ENCODE measurements at places on chromosomes 2 and 18.
A peak's percentile ranks its signal among the peaks of the same experiment; 100 is the strongest.

- peak; percentile 53 for DNase-seq
Measured at GRCh38 chr2:126657636-126658318, 1.8 kb downstream of the GYPC start.

GRCh38 chr2:85613717-85614515 is 2.0 kb upstream of the C2orf68 start:
- no peak for DNase-seq

GRCh38 chr2:145119225-145119624 is 599.3 kb upstream of the ZEB2 start:
- DNase-seq: no peak

- DNase-seq: no peak
Measured at GRCh38 chr2:167652401-167652800, 595.0 kb downstream of the STK39 start.

DNA sequence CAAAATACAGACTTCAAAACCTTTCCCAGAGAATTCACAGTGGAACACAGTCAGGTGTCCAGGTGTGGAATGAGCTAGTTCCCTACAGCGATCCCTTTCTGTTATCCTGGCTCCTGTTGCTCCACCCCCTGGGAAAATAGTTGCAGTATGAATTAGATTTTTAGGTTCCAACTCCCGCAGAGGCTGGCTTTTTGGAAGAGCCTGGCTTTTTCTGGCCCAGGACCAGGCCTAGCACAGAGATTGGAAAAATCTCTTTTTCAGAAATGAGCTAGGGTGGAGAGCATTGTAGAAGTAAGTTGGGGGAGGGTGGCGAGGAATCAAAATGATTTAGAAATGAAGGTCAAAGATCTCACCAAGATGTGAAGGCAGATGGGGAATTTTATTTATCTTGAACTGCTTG is 27.1 kb downstream of the COL5A2 start:
- no peak for DNase-seq

GRCh38 chr2:98188351-98189046 is 101.5 kb downstream of the VWA3B start:
- DNase-seq: no peak

DNA sequence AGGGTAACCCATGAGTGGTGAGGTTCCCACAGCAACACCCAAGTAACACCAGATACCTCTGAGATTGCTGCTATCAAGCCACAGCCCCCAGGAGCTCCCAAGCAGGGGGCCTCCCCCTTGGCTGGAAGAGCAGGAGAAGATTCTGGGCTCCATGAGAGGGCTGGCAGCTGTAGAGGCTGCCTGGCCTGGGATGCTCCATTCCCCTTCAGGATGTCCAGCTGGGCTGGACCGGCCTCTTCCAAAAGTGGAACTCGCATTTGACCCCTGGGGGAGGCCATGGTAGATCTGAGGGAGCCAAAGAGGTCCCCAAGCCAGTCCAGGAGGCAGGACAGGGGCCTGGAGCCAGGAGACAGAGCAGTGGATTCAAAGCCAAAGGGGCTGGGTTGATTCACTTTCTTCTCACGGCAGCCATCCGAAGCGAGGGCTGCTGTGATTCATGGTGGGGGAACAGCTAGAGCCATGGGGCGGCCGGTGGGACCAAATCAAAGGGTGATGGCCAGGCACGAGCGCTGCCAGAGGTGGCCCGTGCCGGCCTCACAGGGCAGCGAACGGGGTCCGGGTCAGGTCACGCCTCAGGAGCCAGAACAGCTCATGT is 95.3 kb upstream of the ID2 start:
- DNase-seq: no peak

DNA sequence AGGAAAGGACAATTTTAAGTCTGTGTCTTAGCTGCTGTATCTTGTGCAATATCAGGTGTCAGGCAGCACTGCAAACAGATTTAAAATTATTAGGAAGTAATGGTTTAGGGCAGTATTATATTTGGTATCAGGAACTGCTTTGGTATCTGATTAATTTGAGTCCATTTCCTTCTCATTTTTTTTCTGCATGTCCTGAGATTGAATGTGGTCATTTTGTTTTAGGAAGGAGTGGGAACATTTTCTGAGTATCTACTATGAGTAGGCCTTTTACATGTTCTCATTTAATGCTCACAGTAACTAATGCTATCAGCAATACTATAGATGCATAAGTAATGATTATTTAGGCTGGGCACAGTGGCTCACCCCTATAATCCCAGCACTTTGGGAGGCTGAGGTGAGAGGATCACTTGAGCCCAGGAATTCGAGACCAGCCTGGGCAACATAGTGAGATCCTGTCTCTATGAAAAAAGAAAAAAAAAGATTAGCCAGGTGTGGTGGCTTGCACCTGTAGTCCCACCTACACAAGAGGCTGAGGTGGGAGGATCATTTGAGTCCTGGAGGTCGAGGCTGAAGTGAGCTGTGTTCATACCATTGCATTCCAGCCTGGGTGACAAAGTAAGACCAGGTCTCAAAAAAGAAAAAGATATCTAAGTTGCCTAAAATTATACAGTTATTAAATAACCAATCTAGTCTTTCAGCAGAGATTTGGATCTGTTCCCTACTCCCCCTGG is 4.7 kb downstream of the FMNL2 start:
- DNase-seq: no peak

DNA sequence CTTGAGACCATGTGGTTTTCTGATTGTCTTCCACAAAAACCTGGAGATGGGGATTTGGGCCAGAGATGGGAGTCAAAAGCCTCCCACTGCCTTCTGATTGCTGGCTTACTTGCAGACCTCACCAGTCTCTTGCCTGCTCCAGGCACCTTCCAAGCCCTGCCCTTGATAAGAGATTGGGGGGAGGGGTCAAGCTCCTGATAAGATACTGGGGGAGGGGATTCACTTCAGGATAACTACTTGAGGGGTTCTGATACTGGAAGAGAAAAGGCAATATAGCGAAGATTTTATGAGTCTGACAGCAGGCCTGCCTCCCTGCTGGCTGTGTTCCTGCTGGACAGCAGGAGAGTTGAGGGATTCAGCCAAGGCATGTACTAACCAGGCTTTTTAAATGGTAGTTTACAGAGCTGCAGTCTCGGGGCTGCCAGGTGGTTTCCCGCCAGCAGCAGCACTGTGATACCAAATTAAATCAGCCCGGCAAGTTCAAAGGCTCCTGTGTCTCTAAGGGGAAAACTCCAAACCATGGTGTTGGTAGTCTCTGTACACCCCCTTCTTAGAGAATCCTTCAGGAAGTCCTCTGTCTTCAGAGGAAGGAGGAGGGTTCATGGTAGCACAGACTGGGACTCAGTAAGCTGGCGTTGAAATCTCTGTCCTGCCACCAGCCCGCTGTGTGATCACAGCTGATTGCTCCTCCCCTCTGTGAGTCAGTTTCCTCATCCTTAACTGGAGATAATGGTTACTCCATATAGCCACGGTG is 58.3 kb downstream of the FBXO36 start:
- no peak for DNase-seq
